ENCODE measurements at places on chromosomes 2 and 18. TPM values are rescaled to one million over a fixed set of nuclear protein-coding genes. Genes with fewer than 3 reads are reported as not detected.

DNA sequence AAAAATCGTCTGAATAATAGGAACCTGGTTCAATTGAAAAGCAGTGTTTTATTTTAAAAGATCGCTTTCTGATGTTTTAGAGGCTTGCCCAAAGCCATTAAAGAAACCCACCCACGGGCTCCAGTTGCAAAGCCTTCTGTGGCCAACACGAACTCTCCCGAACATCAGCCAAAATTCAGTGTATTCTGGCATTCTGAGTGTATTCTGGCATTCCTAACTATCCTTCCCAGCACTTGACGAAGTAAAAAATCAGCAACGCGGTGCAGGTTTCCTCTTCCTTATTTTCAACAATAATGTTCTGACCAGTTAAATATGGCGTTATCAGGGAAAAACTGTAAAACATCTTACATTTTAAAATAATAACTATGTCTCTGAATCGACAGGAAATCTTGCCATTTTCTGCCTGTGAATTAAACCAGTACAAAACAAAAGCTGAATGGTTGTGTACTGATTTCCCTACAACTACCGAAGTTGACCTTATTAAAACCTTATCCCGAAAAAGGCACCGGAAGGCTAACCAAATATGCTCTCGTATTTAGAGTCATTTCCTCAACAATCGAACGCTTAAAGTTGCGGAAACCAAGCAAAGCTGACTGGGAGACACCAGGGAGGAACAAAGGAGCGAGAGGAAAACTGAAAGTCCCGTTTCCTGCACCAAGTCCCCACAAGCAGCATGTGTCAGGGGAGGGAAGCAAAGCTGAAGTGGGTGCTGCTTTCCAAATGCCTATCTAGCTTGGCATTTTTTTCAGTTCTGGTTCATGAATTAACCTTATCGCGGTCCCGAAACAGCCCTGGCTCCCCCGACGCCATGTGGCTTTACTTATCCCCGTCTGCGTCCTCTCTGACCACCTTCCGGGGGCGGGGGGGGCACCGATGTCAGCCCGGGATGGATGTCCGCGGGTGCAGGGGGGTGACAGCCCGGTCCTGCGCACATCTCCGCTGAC lies 44.3 kb downstream of the ZNF516 start:
- DNase-seq: peak; percentile 65

DNA sequence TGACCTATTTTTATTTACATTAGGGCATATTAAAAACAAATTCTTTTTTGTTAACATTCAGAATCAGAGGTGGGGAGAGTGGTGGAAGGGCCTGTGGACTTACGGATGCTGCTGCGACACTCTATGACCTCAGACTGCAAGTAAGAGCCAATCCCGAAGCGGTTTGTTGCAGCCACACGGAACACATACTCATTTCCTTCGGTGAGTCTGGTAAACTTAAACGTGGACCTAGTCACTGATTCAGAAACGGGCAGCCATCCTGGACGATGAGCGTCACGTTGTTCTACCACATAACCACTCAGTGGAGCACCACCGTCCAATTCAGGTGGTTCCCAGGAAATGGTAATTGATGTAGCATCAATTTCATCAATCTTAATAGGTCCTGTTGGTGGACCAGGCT lies 61.9 kb downstream of the PLEKHA3 start:
- no peak for DNase-seq

Gene GKN2
- total RNA-seq: not detected

- no peak for DNase-seq
Measured at GRCh38 chr18:59328683-59329082, 10.2 kb upstream of the CPLX4 start.

DNA sequence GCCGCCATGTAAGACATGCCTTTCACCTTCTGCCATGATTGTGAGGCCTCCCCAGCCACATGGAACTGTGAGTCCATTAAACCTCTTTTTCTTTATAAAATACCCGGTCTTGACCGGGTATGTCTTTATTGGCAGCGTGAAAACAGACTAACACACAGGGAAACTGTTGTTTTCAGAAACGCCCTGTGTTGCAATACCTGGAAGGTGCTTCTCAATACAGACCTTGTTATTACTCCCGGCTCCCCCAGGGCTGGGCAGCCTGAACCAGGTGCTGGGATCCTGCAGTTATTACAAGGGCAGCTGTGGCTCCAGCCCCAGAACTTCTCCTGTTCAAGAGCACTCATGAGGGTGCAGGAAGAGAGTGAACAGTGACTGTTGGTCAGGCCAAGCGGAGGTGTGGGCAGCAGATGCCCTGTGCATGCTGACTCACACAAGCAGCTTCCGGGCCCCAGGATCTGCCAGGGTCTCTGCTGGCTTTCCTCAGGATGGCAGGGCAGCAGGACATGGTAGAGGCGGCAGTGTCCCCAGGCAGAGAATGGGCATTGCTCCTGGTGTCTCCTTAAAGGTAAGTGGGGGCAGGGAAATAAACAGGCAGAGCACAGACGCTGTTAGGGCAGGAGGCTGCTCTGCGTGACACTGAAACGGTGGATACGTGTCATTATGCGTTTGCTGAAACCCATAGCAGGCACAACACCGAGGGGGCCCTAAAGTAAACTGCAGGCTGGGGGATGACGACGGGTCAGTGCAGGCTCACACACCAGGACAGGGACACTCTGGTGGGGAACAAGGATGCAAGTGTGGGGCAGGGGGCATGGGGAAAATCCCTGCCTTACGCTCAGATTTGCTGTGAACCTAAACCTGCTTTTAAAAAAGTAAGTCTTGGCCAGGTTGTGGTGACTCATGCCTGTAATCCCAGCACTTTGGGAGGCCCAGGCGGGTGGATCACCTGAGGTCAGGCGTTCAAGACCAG lies 89.1 kb downstream of the NDUFA10 start:
- no peak for DNase-seq

- no peak for DNase-seq
Measured at GRCh38 chr2:29495536-29496060, 380.4 kb downstream of the CLIP4 start.

GRCh38 chr2:56209701-56210100 lies 25.9 kb downstream of the CCDC85A start:
- no peak for DNase-seq

Gene PTPN18
- total RNA-seq: 9.8 TPM

Gene FKBP1B
- total RNA-seq: 51.3 TPM

DNA sequence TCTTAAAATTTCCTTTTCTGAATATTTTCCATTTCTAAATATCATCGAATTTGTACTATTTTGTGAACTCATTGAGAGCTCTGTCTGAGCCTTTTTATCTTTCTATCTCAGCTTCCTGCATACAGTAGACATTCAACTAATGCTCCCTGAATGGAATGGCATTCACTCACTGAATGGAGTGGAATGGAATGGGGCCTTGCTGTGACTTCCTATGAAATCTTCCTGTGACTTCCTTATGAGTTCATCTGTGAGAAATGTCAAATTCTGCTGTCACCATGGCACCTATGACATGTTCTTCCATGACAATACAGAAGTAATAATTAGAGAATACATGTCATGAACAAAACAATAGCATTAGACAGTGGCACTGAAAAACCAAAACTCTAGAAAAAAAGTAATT lies 199.6 kb downstream of the NR4A2 start:
- DNase-seq: peak; percentile 13

DNA sequence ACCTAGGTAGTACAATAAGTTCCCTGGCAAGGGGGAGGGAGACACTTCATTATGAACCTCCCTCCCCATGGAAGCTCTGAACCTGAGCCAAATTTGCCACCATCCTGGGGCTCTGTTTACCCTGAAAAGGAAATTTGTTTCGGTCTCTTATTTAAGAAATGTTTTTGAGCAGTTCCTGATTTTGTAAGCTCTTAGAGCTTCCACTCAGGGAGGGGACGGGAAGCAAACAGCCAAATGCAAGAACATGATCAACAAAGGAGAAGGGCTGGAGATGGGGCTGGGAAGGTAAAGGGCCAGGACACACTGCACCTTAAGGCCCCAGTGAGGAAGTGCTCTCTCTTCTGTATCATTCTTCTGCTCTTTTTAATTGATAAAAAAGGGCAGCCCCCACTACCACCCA lies 117.9 kb downstream of the NRP2 start:
- DNase-seq: no peak

Data from GM23338 (cell line).